ENCODE measurements at places on chromosomes 2 and 18.

- no peak for DNase-seq
Measured at GRCh38 chr2:43435746-43436145, 160.1 kb downstream of the THADA start.

- DNase-seq, result no peak
Measured at GRCh38 chr2:105403241-105403782, 4.5 kb upstream of the FHL2 start.

- DNase-seq, result no peak
Measured at GRCh38 chr2:33268246-33268831, 208.1 kb upstream of the RASGRP3 start.

DNA sequence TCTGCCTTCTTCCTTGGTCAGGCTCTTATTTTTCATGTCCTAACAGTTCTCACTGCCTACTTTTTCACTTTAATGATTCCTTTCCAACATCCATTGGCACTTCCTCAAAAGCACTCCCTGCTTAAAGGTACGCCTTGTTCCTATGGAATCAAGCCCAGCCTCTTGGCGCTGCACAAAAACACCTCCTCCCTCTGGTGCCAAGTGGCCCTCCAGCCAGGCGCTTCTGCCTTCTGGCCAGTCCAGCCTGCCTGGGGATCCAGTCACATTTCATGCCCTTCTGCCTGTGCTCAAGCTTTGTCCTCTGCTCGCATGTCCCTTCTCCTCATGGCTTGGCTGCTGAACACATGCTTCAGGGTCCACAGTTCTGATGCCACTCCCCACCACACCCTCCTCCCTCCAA is 6.3 kb downstream of the TPRKB start:
- DNase-seq, result no peak

DNA sequence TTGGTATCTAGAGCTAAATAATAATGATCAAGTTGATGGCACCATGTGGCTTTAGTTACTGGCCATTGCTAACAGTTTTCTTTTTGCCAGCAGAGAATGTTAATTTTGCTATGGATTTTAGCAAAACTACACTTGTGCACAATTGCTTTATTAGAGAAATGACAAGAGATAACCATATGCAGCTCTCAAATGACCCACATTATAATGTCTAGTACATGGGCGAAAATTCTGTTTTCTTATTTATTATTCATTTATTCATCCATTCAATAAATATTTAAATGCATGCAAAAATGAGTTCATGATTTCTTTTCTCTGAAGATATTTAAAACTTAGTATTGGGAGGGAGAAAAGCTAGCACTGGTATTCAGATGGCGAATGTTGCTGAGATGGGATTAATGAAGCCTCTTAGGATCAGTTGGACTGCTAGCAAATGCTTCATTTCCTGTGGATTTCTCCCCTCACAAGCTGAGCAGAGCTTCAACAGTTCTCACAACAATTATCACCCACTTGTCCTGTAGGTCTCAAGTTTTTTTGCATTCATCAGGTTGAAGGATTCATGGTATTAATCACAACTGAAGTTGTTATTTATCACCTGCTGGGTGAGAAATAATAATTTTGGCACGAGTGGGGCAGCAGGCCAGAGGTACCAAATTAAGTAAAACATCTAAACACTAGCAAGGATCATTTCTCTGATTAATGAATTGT is 95.2 kb downstream of the MTX2 start:
- no peak for DNase-seq

- no peak for DNase-seq
Measured at GRCh38 chr2:38255211-38255610, 121.9 kb downstream of the ATL2 start.
